ENCODE measurements at places on chromosomes 6 and 20. TPM values are rescaled to one million over a fixed set of nuclear protein-coding genes. Genes with fewer than 3 reads are reported as not detected.

Gene DZANK1
- total RNA-seq, result 1.8 TPM

Gene CLIC5
- total RNA-seq, result 1.1 TPM

Gene SLC26A8
- not detected for total RNA-seq

Gene RAB44
- 0.07 TPM for total RNA-seq

Gene EPPIN
- not detected for total RNA-seq

Gene PACRG
- not detected for total RNA-seq

Gene ASCC3
- 50.5 TPM for total RNA-seq

Gene TBX18
- not detected for total RNA-seq

Gene ARHGAP18
- total RNA-seq, result 9.6 TPM

Gene CTCFL
- total RNA-seq, result not detected

Gene RALY
- 153 TPM for total RNA-seq

Gene FAM229B
- total RNA-seq, result 7.6 TPM

Gene QKI
- 43.3 TPM for total RNA-seq

Gene STMN3
- total RNA-seq, result 17.8 TPM
